Suprapubic skin (tissue), 4 donors: ENCODE measurements at places on chromosomes 1 and 21. TPM values are rescaled to one million over a fixed set of nuclear protein-coding genes. Genes with fewer than 3 reads are reported as not detected.

DNA sequence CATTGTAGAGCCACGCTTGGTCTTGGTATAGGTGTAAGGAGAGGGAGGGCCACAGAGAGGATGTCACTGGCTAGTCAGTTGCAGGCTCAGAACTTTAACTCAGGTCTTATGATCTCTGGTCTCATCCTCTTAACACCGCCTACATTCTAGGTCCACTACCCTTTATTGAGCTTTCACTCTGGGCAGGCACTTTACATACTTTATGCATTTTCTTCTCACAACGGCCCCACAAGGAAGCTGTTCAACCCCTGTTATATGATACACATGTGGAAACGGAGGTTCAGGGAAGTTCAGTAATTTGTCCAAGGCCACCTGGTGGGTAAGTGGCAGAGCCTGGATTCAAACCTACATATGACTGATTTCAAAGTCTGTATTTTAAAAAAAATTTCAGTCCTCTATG is 25.3 kb upstream of the RCAN3 start:
- DNase-seq, result no peak

- DNase-seq, result no peak
These were observed 3.2 kb downstream of the PLEKHO1 start for GRCh38 chr1:150152772-150153456.

GRCh38 chr1:193102662-193103061 is 2.6 kb downstream of the GLRX2 start:
- DNase-seq, result no peak

DNA sequence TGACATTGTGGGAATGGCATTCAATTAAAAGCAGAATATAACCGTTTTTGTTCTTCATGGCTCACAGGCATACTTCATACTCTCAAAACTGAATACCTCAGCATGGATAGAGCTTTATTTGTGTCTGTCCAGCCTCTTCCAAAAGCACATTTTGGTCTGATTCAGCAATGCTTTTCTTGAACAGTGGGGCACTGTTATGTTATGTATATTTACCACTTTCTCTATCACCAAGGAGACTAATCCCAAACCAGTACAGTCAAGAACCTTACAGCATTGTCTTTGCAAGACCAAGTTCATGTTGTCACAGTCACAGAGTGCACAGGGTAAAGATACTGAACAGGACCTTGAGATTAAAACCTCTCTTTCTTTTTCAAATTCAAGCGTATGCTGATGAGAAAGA is 582.8 kb downstream of the PTBP2 start:
- no peak for DNase-seq

DNA sequence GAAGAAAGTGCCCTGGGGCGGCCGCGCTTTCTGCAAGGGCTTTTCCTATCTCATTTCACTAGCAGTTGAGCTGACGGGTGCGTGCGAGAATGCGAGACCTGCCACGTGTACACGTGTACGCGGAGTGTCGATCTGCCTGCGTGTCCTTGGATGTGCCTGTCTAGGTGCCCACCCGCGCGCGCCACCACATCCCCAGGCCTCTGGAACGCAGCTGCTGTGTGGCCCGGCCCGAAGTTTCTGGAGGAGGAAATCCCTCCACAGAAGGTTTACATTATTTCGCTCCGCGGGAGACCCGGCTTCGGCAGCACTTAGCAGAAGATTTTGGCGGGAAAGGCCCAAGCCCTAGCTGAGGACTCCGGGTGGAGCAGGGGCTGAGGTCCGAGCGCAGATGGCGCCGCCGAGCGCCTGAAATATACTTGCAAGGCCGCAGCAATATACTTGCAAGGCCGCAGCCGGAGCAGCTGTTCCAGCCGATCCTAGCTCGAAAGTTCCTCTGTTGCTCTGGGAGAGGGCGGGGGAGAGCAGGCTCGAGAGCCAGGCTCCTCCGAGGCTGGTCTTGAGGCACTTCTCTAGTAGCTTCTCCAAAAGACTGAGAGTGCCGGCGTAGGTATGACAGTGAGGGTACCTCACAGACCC is 3.9 kb downstream of the TBX15 start:
- no peak for DNase-seq

DNA sequence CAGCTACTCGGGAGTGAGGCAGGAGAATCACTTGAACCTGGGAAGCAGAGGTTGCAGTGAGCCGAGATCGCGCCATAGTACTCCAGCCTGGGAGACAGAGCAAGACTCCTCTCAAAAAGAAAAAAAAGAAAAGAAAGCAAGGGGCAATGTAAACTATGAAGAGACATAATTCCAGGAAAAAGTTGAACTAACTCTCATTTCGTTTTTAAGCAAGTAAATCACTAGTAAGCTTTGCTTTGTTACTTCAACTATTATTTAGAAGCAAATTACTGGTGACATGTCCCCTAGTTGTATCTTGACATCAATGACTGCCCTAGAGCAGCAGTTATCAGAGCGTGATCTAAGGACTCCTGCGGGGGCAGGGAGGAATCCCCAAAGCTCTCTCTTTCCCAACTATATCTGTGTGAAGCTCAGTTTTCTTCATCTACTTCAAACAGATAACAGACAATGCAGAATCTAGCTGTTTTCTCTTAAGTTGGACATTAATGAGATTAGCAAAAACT is 18.7 kb downstream of the CLSTN1 start:
- DNase-seq, result no peak

GRCh38 chr1:201528631-201529252 is 10.2 kb upstream of the NAV1 start:
- DNase-seq, result no peak

DNA sequence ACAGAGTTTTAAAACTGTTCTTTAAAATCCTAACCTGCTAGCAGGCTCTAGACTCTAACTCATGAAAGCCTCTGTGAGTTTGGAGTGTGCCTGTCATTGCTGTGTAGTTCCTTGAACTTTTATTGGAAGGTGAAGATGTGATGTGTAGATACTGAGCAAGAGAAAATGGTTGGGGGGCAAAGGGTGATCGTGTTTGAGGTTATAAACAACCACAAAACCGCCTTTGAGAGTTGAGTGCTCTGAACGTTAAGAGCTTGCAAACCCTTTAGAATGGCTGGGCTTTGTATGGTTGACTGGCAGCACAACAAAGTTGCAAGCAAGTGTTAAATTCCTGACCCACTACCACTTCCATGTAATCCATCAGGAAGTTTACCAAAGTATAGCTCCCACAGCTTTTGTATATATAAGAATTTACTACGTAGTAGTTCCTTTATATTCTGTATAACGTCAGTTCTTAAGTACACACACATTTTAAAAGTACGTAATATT is 19.6 kb downstream of the BACE2 start:
- DNase-seq, result no peak

DNA sequence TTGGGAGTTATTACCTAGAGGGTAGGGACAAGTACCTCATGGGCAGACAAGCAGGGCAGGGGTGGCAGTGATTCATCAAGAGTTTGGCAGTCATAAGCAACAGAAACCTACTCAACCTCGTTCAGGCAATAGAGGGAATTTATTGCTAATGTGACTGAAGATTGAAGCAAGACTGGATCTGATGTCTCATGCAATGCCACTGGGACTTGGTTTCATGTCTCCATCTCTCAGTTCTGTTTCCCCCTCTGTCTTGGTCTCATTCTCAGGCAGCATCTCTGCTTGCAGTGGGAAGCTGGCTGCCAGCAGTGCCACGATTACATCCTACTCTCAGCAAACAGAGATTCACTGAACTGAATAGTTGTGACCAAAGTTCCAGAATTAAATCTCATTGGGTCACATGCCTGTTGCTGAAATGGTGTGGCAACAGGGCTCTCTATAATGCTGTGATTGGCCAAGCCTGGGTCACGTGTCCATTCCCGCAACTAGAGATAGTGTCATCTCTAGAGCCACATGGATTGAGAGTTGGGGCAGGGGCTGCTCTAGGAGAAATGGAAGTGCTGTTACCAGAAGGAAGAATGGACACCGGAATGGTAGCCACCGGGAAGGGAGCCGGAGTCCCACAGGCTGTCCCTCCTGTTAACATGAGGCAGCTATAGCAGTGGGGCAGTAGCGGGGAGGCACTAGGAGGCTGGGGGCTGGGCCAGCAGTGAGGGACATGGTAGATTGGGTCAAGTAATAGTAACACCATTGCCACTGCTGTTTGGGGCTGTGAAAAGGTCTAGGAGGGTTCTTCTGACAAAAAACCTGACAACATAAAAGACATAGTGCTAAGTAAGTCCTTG is 3.9 kb upstream of the CDC42 start:
- DNase-seq, result no peak

DNA sequence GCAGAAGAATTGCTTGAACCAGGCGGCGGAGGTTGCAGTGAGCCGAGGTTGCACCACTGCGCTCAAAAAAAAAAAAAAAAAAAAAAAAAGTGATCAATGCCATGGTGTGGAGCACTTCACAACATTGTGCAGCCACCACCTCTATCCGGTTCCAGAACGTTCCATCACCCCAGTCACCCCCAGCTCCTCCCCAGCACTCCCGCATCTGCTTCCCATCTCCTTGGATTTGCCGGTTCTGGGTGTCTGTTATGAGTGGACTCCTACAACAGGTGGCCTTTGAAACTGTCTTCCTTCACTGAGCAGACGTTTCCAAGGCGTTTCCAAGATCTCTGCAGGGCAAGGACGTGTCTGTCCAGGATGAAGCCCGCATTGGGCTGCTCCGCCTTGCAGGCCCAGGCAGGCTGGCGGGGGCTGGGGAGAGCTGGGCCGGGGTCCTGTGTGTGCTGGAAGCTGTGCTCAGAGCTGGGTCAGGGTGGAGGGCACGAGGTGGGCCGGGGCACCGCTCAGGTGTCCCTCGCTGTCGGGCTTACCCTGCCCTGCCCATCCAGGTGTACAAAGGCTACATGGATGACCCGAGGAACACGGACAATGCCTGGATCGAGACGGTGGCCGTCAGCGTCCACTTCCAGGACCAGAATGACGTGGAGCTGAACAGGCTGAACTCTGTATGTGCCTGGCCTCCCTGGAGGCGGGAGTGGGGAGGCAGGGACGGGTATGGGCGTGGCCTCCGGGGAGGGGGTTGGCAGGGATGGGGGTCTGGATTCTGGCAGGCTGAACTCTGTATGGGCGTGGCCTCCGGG is 14.9 kb upstream of the LRRC3 start:
- no peak for DNase-seq

- DNase-seq, result no peak
These were observed 22.8 kb upstream of the TARS2 start for GRCh38 chr1:150464422-150464826.

GRCh38 chr21:16540966-16541727 is 811.4 kb downstream of the USP25 start:
- DNase-seq, result no peak

DNA sequence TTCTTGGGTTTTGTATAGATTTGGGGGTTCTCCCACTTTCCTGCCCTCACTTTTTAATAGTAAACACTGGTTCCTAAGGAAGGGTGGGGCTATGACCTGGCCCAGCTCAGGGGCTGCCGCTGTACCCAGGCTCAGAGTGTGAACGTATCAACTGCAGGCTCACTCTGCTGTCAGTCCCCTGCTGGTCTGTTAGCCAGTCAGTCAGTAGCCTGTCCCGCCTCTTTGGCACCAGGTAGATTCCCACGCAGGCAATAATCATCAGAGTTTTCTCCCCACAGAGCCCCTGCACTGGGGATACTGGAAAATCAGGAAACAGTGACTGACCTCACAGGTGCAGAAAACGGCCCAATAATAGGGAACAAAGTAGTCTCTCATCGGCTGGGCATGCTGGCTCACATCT is 15.0 kb upstream of the ALPL start:
- DNase-seq, result no peak

GRCh38 chr21:31597683-31598082 is 61.8 kb upstream of the SOD1 start:
- DNase-seq, result no peak

DNA sequence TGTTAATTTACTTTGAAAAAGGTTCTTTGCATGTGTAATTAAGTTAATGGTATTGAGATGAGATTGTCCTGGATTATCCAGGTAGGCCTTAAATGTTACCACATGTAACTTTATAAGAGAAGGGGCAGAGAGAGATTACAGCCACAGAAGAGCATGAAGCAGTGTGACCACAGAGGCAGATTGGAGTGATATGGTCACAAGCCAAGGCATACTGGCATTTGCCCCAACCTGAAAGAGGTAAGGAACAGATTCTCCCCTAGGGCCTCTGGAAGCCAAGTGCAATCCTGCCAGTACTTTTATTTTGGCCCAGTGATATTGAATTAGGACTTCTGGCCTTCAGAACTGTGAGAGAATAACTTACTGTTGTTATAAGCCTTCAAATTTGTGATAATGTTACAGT is 23.0 kb downstream of the RNF2 start:
- DNase-seq, result no peak

- DNase-seq, result no peak
These were observed 76.1 kb downstream of the SIPA1L2 start for GRCh38 chr1:232553809-232554208.

DNA sequence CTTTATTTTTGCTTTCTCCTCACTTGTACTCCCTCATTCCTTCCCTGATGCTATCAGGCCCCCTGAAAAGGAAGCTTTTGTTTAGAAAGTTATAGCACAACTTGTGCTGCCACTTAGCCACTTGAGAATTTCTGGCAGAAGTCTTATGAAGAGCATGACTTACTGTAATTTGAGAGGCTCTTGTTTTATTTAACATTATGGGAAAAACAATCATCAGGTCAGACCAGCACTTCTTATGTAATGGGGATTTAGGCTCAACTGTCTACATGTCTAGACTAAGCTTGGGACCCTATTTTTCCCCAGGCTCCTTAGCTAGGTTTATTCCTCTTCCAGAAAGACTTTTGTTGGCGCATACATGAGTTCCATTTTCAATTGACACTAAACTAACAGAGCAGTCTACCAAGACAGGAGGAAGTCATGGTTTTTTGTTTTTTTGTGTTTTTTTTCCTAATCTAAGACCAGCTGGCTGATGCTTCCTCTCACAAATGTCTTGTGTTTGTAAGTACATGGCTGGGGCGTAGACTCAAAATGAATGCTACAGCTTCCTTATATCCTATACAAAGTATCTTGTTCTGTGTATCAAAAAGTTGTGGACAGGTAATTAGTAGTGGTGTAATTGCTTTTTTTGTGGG is 31.5 kb downstream of the TNFSF4 start:
- no peak for DNase-seq

DNA sequence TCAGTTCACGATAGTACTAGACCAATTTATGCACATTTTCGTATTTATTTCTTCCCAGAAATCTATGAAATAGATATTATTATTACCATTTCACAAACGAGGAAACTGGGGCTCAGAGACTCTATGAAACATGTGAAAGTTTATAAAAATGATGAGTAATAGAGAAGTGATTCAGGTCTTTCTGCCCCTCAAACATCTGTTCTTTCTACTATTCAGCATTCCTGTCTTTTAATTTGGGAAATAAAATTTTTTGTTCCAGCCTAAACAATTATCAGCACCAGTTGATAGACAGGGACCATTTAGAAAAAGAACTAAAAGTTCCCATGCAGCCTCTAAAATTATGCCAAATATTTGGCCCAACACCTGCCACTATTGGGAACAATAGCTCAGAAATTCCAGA is 585.1 kb downstream of the PTPRC start:
- DNase-seq, result no peak

GRCh38 chr1:75234562-75234961 is 100.4 kb downstream of the LHX8 start:
- DNase-seq, result no peak

FAM131C gene
- total RNA-seq, result 1.2 TPM

NECTIN4 gene
- 140 TPM for total RNA-seq

GJC2 gene
- total RNA-seq, result 3.6 TPM

GRHL3 gene
- 93.6 TPM for total RNA-seq

FAM151A gene
- total RNA-seq, result not detected

GJA9 gene
- total RNA-seq, result 1.1 TPM

SHISA4 gene
- 19.4 TPM for total RNA-seq

TNFRSF1B gene
- total RNA-seq, result 8.1 TPM
